ENCODE measurements at places on chromosomes 3 and 15.
A peak's percentile ranks its signal among the peaks of the same experiment; 100 is the strongest.

DNA sequence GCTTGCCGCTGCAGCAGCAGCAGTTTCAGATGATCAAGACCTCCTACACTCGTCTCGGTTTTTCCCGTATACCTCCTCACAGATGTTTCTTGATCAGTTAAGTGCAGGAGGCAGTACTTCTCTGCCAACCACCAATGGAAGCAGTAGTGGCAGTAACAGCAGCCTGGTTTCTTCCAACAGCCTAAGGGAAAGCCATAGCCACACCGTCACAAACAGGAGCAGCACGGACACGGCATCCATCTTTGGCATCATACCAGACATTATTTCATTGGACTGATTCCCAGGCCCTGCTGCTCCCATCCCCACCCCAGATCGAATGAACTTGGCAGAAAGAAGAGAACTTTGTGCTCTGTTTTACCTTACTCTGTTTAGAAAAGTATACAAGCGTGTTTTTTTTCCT, 17.6 kb downstream of the CALML4 start:
- peak; percentile 51 for DNase-seq

DNA sequence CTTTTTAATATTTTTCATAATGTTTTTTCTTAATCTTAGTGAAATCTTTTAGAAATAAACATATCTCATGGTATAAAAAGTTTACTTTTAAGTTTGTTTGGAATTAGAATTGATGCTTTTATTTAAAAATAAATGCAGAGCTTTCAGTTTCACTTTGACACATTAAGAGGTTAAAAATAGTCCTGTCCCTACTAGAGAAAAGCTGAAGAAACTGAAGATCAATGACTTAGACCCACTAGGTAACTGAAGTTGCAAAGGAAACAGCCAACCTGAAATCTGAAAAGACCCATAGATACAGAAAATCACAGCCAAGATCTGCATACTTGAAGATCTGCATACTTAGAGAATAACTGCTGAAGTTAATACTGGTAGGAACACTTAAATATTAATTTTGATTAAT, 237.6 kb downstream of the RAP2B start:
- no peak for DNase-seq

GRCh38 chr3:139292711-139293664, 50.8 kb upstream of the MRPS22 start:
- DNase-seq: no peak

- DNase-seq: no peak
Observed at GRCh38 chr3:47846186-47846879, 43.4 kb downstream of the DHX30 start.

DNA sequence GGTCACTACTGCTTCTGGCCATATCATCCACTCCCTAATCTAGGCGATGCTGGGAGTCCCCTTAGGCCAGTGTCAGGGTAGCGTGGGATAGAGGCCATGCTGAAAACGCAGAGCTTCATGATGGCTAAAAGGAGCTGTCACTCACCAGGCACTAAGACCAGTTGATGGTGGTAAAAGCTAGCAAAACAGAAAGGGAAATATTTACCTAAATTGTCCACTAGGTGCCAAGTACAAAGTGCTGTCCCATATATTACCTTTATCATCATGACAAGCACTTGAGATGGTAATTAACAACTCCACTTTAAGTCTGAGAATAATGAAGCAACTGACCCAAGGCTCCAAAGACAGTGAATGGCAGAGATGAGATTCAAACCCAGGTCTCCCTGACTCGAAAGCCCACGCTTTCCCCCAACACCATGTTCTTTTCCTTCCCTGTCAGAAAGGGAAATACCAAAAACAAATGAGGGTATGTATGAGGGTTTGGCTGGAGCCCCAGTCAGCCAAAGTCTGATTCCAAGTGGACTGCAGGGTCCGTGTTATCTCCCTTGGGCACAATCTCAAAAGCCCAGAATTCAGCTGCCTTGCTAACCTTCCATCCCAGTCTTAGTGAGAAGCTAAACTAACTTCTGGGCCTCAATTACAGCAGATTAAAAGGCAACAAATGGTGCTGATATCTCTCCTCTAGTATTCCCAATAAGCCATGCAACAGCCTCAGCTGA, 84.7 kb downstream of the RBPMS2 start:
- no peak for DNase-seq

DNA sequence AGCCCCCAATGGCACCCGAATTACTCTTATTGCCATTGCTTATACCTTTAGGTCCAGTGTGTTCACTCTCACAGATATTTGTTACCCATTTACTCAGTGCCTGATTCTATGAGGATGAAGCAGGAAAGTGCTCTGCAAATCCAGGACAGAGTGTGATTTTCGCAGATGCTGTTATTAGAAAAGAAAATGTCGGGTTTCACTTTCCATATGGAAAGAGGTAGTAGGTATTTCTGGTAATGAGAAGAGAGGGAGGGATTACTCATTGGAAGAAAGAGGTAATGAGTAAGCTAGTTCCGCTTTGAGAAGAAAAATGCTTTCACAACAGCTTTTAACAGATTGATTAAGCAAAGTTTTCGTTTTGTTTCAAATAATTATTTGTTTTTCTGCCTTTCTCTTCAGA, 336.3 kb upstream of the CFAP20DC start:
- no peak for DNase-seq

GRCh38 chr15:80834906-80835305, 55.7 kb downstream of the CEMIP start:
- DNase-seq: no peak

GRCh38 chr15:92393980-92394308, 263 bp downstream of the ST8SIA2 start:
- DNase-seq: no peak

- DNase-seq: no peak
Observed at GRCh38 chr3:112498914-112499711, at the start of gene BTLA. TSS of gene BTLA (minus strand) at chr3:112499472. CDS start at chr3:112499358, 114 bp downstream.

GRCh38 chr15:35956056-35956455, 410.1 kb upstream of the DPH6 start:
- no peak for DNase-seq

DNA sequence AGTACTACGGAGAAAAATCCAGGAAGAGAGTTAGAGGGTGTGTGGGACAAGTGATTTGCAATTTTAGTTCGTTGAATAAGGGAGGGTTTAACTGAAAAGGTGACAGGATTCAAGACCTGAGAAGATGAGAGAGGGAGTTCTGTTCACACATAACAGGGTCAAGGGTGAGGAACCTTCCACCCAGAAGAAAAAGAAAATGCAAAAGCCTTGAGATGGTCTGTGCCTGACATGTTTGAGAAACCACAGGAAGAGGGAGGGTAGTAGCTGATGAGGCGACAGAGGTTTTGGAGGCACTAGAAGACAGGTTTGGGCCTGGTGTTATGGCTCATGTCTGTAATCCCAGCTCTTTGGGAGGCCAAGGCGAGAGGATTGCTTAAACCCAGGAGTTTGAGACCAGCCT, 591 bp upstream of the SLC25A20 start:
- DNase-seq: no peak

- DNase-seq: no peak
Observed at GRCh38 chr3:11604139-11604892, 39.4 kb downstream of the VGLL4 start.

DNA sequence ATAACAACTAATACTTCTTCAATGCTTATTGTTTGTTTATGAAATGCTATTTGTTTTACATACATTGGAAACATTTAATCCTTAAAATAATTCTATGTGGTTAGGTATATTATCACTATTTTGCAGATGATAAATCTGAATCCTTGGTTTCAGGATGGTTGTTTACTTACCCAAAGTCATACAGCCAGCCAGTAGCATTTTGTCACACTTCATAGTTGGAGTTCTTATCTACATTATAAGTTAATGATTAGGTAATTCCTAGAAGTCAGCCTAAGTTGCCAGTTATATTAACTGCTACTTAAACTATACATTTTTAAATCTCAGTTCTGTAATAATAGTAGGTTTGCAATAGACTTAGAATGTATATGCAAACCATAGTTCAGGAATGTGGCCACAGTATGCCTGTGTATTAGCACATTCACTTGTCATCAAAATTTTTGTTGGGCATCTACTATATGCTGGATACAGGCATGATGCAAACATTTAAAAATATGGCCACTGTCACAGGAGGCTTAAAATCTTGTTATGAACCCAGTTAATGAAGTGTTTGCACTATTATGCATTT, 187.9 kb downstream of the UBE2E2 start:
- DNase-seq: no peak

DNA sequence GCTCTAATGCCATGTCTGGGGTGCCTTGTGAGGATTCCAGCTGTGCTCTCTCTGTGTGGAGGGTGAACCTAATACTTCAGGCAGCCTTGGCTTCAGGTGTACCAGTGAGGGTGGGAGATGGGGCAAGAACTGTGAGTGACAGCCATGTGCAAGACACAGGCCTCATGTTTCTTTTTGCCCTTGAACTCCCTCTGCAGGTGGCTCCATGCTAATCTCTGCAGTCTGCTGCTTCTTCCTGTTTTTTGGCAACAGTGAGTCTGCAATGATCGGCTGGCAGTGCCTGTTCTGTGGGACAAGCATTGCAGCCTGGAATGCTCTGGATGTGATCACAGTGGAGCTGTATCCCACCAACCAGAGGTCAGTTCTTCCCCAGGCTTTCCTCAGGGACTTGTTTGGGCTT, 189.3 kb downstream of the SV2B start:
- no peak for DNase-seq

DNA sequence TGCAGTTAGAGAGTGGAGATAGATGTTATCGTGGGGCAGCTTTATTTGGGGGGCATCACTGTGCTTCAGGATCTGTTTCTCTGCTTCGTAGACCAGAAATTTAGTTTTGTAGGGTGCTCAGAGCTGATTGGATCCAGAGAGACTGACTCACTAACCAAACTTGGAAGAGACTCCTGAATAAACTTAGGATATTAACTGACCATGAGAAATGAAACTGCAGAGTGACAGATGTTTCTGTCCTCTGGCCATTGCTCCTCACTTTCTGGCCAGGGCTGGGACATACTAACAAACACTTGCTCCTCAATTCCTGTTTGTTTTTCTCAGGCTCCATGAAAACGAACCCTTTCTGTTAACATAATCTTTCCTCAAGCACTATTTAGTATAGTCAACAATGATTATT, 4.3 kb downstream of the ZNF592 start:
- DNase-seq: no peak

- DNase-seq: no peak
Observed at GRCh38 chr15:57703387-57703786, 3.1 kb upstream of the POLR2M start.

GRCh38 chr15:37135225-37135624, 34.9 kb upstream of the MEIS2 start:
- DNase-seq: no peak

- DNase-seq: peak; percentile 71
Observed at GRCh38 chr15:41115652-41116115, 396 bp downstream of the INO80 start.

- DNase-seq: no peak
Observed at GRCh38 chr15:88011533-88011932, 245.0 kb downstream of the NTRK3 start.

- DNase-seq: no peak
Observed at GRCh38 chr15:98926236-98926635, 81.4 kb downstream of the PGPEP1L start.

GRCh38 chr3:9278498-9278897, 29.1 kb upstream of the SRGAP3 start:
- no peak for DNase-seq

- DNase-seq: peak; percentile 47
Observed at GRCh38 chr3:161851941-161852566, 355.4 kb downstream of the OTOL1 start.

- DNase-seq: no peak
Observed at GRCh38 chr15:25582886-25583285, 144.1 kb upstream of the UBE3A start.

DNA sequence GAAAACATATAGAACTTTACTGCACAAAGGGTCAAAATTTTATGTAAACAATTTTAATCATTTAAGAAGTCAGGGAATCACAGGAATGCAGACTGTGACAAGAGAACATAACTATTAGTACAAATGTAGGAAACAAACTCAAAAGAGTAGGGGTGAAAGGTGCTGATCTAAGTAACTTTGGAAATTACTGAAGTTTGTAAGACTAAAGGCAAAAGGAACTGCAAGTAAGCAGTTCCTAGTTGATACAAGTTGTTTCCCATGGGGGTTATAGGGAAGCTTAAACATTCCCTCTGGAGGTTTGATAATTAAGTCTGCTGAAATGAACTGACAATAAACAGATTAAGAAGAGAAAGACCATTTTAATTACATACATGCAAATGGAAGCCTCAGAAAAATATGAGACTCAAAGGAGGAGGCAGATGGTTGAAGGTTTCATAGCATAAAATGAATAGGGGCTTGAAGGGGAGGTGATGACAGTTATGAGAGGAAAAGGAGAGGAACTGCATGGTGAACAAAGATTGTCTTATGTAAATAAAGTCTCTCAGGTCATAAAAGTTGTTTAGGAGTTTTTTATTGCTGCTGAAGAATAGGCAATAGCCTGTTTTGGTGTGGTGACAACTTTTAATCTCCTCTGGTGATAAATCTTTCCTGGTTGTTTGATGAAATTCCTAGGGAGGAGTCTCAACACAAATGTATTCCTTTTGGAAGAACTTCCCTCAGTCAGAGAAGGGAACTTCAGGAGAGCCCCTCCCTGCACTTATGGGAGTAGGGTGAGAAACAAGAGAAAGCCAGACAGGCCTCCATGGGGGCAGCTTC, 17.1 kb downstream of the SETMAR start:
- no peak for DNase-seq

DNA sequence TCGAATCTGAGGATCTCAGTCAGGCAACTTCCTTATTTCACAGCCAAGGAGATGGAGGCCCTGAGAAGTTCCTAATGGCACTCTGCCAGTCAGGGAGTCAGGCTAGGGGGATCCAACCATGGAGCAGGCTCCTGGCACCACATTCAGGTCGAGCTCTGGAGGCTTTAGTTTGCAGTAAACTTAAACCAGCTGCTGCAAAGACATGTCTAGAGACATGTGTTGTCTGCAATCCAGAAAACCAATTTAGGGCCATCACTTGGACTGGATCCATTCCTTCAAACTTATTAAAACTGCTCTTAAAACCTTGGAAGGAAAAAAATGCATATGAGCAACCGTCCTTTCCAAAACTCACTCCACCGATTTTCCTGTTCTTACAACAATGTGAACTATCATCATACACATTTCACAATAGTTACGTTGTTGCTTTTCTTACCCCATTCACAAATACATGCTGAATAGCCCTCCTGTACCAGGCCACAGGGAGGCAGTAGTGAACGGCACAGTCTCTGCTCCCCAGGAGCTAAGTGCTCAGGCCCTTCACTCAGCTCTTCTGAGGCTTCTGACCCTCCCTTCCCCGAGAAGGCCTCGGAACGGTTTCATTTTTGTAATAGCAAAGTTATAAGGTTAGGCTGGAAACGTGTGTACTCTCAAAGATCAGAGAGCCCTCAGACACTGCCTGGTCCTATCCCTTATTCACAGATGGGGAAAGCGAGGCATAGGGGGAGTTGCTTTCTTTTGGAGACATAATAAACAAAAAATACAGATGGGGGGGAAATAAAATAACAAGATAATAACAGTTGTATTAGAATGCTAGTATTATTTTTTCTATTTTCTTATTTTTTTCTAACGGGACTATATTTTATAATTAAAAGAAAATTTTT, 20.1 kb downstream of the RFT1 start:
- peak; percentile 65 for DNase-seq

- no peak for DNase-seq
Observed at GRCh38 chr3:1855841-1856240, 242.8 kb upstream of the CNTN4 start.

- DNase-seq: no peak
Observed at GRCh38 chr3:146653978-146654377, 48.8 kb upstream of the PLSCR5 start.

- DNase-seq: peak; percentile 63
Observed at GRCh38 chr3:44114142-44114541, 127.5 kb upstream of the TOPAZ1 start.
